Activated T-helper 1 cell treated with anti-CD3 and anti-CD28 coated beads, Interleukin-2, amount 50 U/mL, for 16 hours (primary cell): ENCODE measurements at places on chromosomes 11 and 22.

- DNase-seq, result no peak
Observed at GRCh38 chr11:72081821-72082453, 1.3 kb downstream of the LRRC51 start.

DNA sequence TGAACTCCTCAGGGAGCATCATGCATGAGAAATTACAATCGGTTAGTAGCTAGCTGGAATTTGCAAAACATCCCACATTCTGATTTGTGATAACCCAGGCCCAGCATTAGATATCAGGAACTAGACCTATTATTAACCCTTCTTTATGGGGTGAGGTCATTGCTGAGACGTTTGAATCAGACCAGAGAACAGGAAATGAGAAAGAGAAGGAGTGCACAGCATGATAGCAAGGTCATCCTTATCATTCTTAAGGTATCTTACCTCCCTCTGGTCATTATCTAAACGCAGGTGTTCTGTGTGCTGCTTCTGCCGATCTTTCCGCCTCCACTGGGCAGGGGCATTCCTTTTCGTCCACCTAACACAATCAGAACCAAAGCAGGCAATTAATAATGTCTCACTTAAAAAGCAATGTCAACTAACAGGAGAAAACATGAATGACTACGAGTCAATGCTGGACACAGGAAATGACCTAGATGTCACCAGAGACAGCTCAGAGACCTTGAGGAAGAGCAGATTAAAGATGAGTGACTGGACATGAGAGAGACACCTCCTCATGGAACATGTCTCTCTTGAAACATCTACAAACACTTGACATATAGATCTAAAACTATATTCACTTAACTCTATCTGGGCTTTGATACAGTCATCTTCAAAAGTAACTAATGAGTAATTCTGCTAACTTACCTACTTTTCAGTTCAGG is 78.3 kb upstream of the SCUBE2 start:
- DNase-seq, result no peak

- DNase-seq, result no peak
Observed at GRCh38 chr22:36073476-36073875, 44.9 kb upstream of the RBFOX2 start.

- no peak for DNase-seq
Observed at GRCh38 chr11:62479631-62480201, 60.9 kb downstream of the SCGB1A1 start.

DNA sequence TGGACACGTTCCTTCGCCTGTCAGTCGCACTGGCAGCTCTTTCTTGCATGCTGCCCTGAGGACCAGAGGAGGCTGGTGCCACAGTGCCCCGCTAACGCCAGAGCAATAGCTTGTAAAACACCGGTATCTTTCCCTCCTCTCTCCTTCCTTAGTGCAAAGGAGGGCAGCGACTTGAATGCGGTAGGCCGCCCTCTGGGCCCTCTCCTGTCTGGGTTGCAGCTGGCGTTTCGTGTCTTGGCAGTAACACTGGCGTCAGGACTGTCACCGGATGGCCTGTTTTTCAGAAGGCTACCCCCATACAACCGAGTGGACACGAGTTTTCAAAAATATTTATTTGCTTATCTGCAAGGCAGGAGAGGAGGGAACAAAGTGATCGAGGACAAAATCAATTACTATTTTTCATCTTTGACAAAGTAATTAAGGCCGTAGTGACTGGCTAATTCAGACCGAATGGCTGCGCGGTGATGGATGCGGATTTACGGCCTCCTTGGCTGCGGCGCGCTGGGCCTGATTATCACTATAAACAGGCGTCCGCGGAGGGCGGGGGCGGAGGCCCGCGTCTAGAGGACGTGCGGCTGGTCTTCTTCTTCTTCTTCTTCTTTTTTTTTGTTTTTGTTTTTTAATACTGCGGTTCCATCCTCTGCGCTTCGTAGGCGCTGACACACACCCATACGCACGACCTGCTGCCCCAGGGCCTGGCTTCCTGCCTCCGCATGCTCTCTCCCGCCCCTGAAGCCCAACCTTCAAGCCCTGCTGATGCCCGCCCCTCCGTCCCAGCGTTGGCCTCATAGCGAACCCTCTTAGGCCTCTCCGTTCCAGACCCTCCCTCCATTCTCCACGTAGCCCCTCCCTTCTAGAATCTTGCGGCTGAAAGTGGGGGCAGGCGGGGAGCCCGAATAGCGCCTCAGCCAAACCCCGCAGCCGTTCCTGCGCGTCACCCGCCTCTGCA is 2.9 kb upstream of the SLC6A5 start:
- DNase-seq, result no peak

DNA sequence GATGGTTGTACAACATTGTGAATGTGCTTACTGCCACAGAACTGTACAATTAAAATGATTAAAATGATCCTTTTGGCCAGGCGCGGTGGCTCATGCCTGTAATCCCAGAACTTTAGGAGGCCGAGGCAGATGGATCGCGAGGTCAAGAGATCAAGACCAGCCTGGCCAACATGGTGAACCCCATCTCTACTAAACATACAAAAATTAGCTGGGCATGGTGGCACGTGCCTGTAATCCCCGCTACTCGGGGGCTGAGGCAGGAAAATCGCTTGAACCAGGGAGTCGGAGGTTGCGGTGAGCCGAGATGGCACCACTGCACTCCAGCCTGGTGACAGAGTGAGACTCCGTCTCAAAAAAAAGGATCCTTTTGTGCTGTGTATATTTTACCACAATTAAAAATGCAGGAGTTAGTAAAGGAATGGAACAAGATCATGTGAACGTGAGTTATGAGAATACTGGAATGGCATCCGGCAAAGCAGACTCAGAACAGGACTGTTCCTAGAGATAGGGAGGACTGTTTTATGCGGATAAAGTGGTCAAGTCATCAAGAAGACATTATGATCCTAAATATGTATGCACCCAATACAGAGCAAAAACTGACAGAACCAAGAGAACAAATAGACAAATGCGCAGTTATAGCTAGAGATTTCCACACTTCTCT is 58.0 kb upstream of the CLDN5 start:
- DNase-seq, result no peak

DNA sequence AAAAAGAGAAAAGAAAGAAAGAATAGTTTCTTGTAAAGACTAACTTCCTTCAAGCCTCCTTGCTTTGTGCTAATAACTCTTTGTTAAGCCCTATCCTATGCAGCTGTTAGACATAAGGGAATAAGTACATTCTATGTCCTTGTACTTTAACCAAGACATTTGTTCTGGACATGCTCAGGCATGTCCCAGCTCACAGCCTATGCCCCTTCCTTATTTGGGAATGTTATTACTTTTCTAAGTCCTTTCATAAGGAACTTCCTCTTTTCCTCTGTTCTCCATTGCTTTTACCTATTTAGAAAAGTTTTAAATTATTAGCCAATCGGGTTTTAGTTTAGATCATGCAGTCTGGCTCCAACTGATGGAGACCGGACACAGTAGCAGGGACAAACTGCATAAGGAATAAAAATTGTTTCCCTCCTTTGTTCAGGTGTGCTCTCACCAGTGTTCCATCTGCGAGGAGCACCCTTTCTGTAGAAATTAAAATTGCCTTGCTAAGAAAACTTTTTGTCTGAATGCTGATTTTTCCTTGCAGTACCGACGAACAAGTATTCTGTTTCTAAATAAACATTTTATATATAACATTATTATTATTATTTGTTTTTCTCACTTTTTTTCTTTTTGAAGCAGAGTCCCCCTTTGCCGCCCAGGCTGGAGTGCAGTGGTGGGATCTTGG is 21.6 kb upstream of the SPINDOC start:
- DNase-seq, result no peak

- DNase-seq, result no peak
Observed at GRCh38 chr22:29061773-29062172, at the start of gene C22orf31. Gene C22orf31, minus strand, starts transcription at chr22:29061831. Its CDS starts 39 bp downstream, at chr22:29061792.

- no peak for DNase-seq
Observed at GRCh38 chr11:119589001-119589400, 140.0 kb downstream of the NECTIN1 start.

DNA sequence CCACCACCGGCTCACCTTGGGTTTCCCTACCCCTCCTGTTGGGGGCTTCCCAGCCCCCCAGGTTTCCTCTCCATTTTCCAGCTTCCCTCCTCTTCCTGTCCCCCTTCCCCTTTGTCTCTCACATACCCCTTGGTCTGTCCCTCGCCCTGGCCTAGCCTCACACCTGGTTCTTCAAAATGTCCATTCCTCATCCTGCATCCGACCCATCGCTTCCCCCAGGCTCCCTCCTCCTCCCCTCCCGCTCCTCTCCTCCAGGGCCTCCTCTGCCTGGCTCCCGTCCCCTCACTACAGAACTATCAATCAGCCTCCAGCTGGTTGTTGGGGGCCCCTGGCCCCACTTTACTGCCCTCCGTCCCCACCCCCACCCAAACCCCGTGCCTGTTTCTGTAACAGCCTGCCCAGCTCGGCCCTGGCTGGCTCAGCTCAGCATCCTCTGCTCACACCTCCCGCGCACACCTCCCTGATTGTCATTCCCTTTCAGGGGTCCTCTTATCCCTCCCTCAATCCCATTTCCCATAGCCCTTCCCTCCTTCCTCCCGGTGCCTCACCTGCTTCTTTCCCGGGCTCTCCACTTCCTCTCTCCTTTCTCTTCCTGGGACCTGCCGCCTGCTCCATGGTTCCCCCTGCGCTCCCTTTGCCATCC is 1.2 kb downstream of the CNIH2 start:
- no peak for DNase-seq
